ENCODE measurements at places on chromosomes 5 and 9. TPM values are rescaled to one million over a fixed set of nuclear protein-coding genes. Genes with fewer than 3 reads are reported as not detected.

Gene DPYSL3
- 52.4 TPM for total RNA-seq

Gene PLEKHG4B
- total RNA-seq = not detected

Gene SPINK7
- total RNA-seq = not detected

Gene TSSK1B
- total RNA-seq = not detected

Gene GCNT1
- total RNA-seq = 15.3 TPM

Gene TMEM174
- total RNA-seq = not detected

Gene SLC34A1
- total RNA-seq = not detected

Gene MED7
- total RNA-seq = 10.7 TPM

Gene ADGRD2
- not detected for total RNA-seq

Gene POU5F2
- 1.9 TPM for total RNA-seq

Gene HMMR
- total RNA-seq = 0.32 TPM

Gene EIF4E1B
- total RNA-seq = not detected

Gene REEP2
- 2.6 TPM for total RNA-seq

Gene ATP10B
- 0.42 TPM for total RNA-seq

DNA sequence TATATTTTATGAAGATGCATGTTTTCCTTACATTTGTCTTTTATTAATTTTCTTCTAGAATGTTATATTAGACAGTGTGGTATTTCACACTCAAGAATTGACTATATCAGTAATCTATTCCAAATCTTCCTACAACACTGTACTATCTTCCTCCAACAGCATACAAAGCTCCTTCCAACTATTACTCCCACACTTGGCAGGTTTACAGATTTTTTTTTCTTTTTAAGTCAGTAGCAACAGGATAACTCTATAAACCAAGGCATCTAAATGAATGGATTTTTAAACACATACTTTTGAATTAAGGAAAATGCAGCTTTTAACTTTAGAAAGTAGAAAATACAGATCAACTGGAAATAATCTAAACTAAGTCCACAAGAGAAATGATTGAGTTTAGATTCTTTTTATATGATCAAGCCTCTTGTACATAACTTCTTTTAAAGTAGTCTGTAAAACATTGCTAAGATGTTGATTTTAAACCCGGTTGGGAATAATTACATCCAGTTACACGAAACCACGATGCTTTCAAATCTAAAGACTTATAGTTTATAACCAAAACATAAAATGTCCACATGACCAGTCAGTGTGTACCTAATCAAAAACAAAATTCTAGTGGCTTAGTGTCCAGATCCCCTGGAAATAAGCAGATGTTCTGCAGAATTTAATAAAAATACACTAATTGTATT lies 281.6 kb downstream of the ADAMTS6 start:
- DNase-seq = no peak

DNA sequence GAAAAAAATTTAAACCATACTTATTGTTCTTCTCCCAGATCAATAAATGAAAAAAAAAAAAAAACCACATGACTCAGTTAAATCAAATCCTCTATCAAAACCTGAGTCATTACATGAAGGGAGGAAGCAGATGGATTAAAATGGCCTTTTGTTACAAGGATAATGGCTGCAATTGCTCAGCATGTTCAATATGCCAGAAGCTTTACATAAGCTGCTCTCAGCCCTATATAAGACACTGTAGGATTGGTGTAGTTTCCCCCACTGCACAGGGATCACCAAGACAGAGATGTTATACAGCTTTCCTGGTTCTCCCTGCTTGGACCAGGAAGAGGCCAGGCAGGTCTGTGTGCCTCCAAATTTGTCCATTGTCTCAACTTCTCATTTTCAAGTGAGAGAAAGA lies 101.6 kb upstream of the MAP1B start:
- no peak for DNase-seq

DNA sequence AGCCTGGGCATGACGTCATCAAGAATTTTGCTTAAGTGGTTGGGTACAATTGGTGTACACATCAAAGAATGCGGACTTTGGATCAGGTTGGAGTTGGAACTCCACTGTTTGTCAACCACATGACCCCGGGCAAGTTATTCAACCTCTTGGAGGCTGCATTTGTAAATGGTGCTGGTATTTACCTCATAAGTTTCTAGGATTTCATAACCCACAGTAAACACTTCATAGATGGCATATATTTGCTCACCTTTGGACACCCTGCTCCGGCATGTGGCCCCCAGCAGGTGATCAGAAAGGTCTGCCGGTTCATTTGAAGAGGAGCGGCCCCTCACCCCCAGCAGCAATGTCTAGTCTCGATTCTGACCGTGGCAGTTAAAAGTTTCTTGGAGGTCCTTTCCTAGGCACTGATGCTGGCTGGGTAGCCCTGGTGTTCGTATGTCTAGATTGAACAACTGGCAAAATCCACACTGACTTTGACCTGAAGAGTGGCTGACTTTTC lies 60.6 kb downstream of the IL6ST start:
- DNase-seq = no peak

GRCh38 chr5:151528996-151529395 lies 62.1 kb downstream of the FAT2 start:
- DNase-seq = no peak

- no peak for DNase-seq
These were observed 3.7 kb downstream of the ADAMTSL2 start for GRCh38 chr9:133538176-133538575.

GRCh38 chr5:72702881-72703434 lies 113.5 kb upstream of the TNPO1 start:
- DNase-seq = no peak

DNA sequence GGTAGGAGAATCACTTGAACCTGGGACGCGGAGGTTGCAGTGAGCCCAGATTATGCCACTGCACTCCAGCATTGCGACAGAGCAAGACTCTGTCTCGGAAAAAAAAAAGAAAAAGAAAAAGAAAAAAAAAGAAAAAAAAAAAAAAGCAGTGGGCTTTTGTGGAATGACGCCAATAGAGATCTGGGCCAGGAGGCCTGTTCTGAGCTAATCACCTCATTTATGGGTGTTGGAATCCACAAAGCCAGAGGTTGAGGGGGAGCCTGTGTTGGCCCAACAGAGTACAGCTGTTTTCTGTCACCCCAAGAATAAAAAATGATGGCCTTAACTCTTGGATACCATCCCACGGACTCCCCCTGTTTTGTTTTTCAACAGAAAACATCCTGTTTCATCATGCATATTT lies 18.5 kb downstream of the OSTF1 start:
- DNase-seq = no peak

- DNase-seq = no peak
These were observed 41.4 kb upstream of the F2R start for GRCh38 chr5:76674330-76675066.

DNA sequence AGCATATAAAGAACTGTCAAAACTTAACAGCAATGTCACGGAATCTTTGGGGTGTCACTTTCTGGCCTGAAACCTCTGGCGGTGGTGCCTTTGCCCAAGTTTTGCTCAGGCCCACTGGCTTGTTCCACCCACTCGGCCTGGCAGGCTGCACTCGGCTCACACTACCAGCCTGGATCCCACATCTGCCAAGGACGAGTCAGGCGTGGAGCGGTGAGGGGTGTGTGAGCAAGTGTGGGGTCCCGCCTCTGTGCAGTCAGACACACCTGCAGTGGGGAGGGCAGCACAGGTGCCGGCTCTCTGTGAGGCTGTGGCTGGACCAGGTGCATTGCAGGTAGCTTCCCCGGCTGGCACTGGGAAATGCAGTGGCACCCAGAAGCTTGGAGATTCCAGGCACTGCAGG lies 40.0 kb downstream of the TSPAN17 start:
- no peak for DNase-seq

DNA sequence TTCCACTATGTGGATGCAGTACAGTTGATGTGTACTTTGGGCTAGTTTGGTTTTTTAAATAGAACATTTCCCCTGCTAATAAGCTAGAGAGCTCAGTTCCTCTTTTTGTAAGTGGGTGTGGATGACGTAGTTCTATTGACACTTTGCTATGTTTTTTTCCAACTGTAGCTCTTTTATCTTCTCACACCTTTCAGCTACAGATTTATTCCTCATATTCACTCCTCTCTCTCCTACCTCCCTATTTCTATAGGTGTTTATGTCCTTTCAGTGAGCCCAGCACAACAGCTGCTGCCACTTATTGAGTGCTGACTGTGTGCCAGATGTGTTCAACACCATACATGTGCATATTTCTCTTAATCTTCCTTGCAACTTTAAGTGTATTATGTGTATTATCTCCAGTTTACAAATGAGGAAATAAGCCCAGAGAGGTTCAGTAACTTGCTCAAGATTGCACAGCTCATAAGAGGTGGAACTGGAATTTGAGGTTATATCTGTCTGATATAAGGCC lies 215.7 kb downstream of the SEMA6A start:
- DNase-seq = no peak

- DNase-seq = no peak
These were observed 418.0 kb downstream of the CETN3 start for GRCh38 chr5:89991592-89991991.

DNA sequence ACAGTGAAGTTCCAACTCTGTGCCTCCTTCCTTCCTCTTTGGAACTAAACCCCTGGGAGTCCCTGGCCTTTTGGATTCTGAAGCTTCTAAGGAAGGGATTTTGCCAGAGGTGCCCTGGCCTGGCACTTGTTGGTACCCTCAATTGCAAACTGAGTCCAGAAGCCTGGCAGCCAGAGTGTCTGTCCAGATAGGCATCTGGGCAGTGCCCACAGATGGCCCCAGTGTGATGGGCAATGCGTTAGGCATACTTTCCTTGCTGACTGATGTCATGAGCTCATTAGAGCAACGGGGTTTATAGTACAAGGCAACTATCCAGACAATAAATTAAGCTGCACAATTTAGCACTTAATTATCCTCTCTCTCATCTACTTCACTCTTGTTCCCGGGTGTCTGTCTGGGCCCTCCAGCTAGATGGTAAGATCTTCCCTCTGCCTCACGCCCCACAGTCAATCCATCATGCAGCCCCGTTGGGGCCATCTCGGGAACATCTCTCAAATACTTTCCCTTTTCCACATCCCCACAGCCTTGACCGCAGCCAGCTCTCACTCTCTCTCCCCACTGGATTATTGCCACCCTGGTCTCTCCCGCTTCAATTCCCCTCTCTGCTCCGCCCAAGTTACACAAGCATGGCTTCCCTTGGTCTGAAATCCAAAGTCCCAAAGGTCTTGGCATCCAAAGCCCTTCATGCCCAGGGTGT lies 157.5 kb upstream of the SMIM23 start:
- DNase-seq = no peak

GRCh38 chr9:83620841-83621636 lies 1.9 kb upstream of the IDNK start:
- DNase-seq = no peak

GRCh38 chr9:107046692-107047091 lies 183.7 kb downstream of the ZNF462 start:
- no peak for DNase-seq

- no peak for DNase-seq
These were observed 17.4 kb upstream of the CTSL start for GRCh38 chr9:87708546-87708945.

GRCh38 chr9:99565203-99565602 lies 256.5 kb upstream of the NR4A3 start:
- no peak for DNase-seq

- DNase-seq = no peak
These were observed 2.9 kb downstream of the NR2F1-AS1 start for GRCh38 chr5:93577854-93578812.

DNA sequence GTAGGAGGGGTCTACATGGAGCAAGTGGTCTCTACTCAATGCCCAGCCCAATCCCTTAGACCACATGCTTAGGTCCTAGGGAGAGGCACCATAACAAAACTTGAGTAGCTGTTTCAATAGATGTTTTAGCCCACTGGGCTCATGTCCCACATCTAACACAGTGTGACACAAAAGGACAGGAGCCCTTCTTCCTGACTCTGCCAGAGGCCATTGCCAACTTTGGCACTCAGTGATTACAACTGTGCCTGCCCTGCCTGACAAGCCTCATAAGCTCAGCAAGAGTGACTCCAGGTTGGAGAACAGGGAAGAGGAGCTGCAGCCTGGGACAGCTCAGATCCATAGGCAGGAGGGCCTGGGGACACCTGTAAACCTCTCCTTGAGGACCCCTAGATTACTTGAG lies 230.8 kb downstream of the ENC1 start:
- DNase-seq = no peak

DNA sequence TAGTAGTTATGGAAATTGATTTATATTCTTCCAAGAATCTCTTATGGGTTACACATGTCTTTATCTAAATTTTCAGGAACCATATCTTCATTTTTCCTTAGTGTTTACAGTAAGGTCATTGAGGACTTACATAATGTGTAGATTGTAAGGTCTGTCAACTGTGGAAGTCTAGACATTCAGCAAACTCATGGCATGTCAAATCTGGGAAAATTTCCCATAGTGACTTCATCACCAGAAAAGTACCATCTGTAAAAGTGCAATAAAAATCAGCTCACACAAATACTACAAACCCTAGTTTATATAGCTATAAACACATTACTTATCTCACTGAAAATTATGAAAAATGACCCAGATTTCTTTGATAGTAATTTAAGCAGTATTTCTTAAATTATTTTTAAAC lies 419.4 kb downstream of the MTRR start:
- no peak for DNase-seq

DNA sequence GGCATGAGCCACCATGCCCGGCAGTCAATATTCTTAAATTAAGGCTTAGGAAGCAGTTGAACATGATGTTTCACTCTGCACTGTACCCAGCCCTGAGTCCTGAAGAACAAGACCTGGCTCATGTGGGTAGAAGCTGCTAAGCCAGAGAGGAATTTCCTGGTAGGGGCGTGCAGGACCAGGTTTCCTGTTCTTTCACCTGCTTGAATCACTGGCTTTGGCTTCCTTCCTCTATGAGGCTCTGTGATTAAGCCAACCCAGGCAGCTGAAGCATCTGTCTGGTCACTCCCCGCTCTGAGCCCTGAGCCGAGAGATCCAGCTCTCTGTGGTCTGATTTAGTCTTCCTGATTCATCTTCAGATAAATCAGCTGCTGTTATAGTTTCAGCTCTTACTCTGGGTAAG lies 29.1 kb downstream of the CFAP77 start:
- DNase-seq = no peak

GRCh38 chr5:13945271-13945670 lies 783 bp upstream of the DNAH5 start:
- DNase-seq = no peak

DNA sequence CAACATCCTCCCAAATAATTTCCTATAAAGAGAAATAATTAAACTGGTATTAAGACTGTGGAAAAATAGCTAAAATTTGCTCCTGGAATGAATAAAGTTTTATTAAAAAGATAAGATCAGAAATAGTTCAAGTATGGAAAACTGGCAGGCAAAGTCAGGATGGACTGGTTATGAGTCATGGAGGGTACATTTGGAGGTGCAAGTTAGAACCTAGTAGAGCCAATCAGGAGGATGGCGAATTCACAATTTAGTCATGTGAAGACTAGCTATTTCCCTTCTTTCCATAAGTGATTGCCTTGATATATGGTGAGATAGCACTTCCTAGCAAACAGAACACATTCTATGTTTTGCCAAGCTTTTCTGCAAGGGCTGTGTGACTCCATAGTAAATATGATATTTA lies 1303.5 kb downstream of the EFNA5 start:
- DNase-seq = no peak

GRCh38 chr5:54401515-54401914 lies 54.0 kb upstream of the HSPB3 start:
- DNase-seq = no peak

Data from mesenteric fat pad (tissue), 1 donor.